ENCODE measurements at places on chromosomes 12 and 14. TPM values are rescaled to one million over a fixed set of nuclear protein-coding genes. Genes with fewer than 3 reads are reported as not detected.
A peak's percentile ranks its signal among the peaks of the same experiment; 100 is the strongest.

DNA sequence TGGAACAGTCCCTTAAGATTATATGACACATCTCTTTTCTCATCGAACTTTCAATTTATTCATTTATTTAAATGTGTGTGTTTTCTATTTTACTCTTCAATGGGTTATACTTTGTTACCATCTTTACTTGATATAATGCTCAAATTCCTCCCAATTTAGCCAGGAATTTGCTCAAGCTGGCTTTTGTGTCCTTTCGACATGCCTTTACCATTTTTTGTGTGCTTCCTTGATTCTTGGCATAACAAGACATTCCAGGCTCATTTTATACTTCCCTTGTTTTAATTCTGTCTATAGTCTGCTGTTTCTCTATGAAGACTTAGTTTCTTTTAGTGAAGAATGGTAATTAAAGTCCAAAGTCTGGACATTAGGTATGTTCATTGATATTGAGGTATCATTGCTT is 315.8 kb downstream of the AEBP2 start:
- DNase-seq: peak; percentile 64

GRCh38 chr12:58309806-58310205 is 368.4 kb downstream of the ATP23 start:
- DNase-seq: no peak

The PTGER2 gene
- 1.6 TPM for total RNA-seq

The IAPP gene
- total RNA-seq: not detected

The SIX4 gene
- total RNA-seq: 16.3 TPM
